ENCODE measurements at places on chromosomes 5 and 9. TPM values are rescaled to one million over a fixed set of nuclear protein-coding genes. Genes with fewer than 3 reads are reported as not detected.

The GEMIN5 gene
- 5.1 TPM for polyA plus RNA-seq

The ISL1 gene
- not detected for polyA plus RNA-seq

The DNAH5 gene
- 0.02 TPM for polyA plus RNA-seq

The PIP5KL1 gene
- polyA plus RNA-seq, result 0.29 TPM

The FOXD4L3 gene
- 0.05 TPM for polyA plus RNA-seq

The NELFB gene
- polyA plus RNA-seq, result 33.8 TPM
